ENCODE measurements at places on chromosomes 1 and 21. TPM values are rescaled to one million over a fixed set of nuclear protein-coding genes. Genes with fewer than 3 reads are reported as not detected.

The ADCY10 gene
- 0.49 TPM for total RNA-seq

The EFNA3 gene
- total RNA-seq = 5.8 TPM

The ARHGEF11 gene
- 49.9 TPM for total RNA-seq

The RAVER2 gene
- total RNA-seq = 36.4 TPM

The LEPR gene
- 73.2 TPM for total RNA-seq
